ENCODE measurements at places on chromosomes 11 and 22.

DNA sequence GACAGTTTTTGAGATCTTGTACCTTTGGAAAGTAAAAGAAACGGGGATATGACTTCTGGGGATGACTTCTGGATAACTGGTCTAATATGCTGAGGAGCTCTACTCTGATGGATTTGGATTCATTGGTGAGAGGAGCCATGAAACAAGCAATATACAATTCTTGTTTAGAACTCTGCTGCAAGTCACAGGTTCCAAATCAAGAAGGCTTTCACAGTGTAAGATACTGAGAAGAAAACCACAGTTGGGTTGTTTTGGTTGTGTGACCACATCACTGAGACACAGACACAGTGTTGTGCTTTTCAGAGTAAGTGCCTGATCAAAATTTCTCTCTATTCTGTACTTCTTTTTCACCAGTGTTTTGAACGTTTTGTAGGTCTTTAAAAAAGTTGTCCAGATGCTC lies 13.1 kb upstream of the UCP2 start:
- DNase-seq, result no peak

DNA sequence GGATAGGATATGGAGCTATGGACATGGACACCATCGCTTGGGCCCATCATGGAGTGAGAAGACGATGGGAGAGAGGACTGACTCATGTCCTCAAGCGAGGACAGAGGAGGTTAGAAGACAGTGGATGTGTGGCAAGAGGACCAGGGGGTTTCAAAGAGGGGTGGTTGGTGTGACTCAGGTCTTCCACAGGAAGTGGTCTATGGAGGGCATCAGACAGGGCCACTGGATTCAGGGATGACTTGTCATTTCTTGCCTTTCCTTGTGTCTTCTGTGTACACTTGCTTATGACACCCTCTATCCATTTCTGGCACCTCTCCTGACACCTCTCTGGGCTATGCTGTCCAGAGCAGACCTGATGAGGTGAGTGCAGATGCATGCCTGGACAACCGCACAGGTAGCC lies 115.4 kb downstream of the OSBP2 start:
- DNase-seq, result no peak

DNA sequence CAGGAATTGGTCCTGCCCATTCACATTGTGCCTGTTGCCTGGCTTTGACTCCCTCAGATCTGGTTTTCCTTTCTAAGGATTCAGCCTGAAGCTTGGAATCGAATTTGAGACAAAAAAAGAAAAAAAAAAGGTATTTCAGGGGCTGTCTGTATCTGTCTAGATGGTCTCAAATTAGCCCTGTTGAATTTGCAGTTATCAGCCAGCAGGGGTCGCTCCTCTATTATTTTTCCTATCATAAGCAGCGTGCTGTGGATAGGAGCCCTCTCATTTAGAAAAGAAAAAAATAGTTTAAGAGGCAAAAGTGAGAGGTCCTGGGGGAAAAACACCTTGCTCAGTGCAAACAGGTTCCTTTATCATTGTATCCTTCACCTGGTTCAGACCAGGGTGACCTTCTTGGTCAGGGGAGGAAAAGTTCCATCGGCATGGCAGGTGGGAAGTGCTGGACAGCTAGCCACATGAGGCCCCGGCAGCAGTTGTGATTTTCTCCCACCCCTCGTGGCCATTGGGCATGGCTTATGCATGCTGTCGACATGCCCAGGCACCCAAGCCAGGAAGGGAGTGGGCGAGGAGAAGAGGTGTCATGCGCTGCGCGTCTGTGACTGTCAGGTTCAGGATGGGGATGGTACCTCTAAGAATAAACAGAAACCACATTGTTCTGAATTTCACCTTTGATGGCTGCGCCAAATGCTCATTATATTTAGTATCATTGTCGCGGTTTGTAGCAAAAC lies 13.1 kb downstream of the OR5AK2 start:
- DNase-seq, result no peak

- no peak for DNase-seq
These were observed 56.1 kb upstream of the PTPRJ start for GRCh38 chr11:47924184-47924691.

Data from NCI-H2227 treated with DMSO at 0.1 percent for 48 hours (cell line).